ENCODE measurements at places on chromosomes 12 and 14.

GRCh38 chr12:130527239-130527638 is 188.9 kb downstream of the RIMBP2 start:
- no peak for DNase-seq

GRCh38 chr12:58367041-58367440 is 425.7 kb downstream of the ATP23 start:
- no peak for DNase-seq

- DNase-seq = no peak
Observed at GRCh38 chr12:49895773-49896172, 7.9 kb downstream of the FAIM2 start.

DNA sequence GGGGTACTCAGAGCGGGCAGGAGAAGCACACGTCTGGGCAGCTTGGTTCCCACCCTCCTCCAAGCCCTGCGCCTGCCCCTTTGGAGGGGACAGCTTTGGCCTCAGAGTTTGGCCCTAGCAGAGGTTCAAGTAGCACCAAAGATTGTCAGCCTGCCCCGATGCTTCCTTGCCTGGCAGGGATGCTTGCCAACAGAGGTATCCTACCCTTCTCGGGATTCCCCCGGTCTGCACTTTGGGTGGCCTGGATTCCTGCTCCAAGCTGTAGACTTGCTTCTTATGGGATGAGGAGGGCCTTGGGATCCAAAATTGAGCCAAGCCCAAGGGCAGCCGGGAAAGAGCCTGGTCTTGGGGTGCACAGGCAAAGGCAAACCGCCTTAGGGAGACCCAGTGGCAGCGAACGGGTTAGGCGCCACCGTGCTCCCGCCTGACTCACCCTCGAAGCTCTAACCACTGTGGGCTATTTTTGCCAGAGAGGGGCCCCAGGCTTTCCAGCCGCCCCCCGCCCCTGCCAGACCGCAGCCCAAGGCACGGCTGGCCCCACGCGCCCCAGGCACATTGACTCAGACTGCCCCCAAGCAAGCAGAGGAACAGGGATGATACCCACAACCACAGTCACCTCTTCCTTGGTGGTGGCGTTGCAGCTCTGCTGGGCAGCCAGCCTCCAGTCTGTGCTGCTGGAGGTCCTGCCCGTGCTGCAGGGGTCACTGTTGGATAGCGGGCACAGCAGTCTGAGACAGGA is 847 bp upstream of the WNT10B start:
- no peak for DNase-seq
